ENCODE measurements at places on chromosomes 2 and 18. TPM values are rescaled to one million over a fixed set of nuclear protein-coding genes. Genes with fewer than 3 reads are reported as not detected.

ZNF804A gene
- total RNA-seq: 0.76 TPM

ITGB1BP1 gene
- total RNA-seq: 52.2 TPM

GRCh38 chr2:77937366-77937765, 415.2 kb upstream of the LRRTM4 start:
- DNase-seq: no peak

DNA sequence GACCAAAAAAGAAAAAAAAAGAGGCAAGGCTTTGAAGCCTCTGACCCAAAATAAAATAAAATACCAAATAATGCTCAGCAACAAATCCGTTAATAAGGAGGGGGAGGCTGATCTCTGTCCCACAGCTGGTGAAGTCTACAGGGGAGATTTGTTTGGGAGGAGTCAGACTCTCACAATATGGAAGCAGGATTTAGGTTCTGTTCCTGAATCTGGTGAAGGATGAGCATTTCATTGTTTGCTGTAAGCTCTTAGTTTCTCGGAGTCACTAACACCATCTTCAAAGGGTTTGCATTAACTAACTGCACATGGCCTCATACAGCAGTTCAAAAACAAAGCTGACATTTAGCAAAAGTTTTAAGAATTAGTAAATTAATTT, 339.4 kb upstream of the TNP1 start:
- no peak for DNase-seq
